ENCODE measurements at places on chromosomes 5 and 9.

GRCh38 chr5:67077296-67077695, 119.3 kb downstream of the CD180 start:
- DNase-seq: no peak

DNA sequence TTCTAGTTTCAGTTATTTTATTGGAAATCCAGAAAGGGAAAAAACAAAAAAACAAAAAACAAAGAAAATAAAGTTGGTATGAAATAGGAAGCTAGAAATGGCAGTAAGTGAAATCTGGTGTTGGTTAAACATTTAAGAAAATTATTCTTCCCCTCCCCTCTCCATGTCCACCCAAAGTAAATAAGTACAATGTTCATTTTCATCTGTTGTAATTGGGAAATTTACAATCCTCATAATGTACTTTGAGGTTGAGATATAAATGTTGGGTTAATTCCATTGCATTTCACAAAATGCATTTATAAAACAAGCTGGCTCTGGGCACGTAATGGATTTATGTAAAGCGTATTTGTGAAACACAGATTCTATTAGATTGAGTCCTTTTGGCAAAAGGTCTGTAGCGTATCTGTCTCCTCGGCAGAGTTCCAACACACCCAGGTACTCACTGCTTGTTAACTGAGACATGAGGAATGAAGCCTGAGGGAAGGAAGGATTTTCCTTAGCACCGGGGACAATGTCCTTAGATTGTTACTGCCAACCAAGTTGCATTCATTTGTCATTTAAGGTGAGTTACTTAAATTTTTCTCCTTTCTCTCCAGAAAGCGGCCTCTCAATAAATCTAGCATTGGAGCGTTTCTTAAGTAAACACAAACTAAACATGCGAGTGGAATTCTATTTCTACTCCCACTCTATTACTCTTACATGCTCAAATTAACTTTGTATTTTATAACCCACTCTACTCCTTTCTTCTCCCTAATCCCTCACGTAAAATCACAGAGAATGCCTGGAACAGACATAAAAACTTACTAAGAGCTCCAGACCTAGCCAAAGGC, 912.3 kb upstream of the WWC1 start:
- DNase-seq: no peak

GRCh38 chr9:117293206-117294114, 121.4 kb downstream of the ASTN2 start:
- DNase-seq: no peak

GRCh38 chr9:107648153-107648715, 158.7 kb upstream of the KLF4 start:
- no peak for DNase-seq

DNA sequence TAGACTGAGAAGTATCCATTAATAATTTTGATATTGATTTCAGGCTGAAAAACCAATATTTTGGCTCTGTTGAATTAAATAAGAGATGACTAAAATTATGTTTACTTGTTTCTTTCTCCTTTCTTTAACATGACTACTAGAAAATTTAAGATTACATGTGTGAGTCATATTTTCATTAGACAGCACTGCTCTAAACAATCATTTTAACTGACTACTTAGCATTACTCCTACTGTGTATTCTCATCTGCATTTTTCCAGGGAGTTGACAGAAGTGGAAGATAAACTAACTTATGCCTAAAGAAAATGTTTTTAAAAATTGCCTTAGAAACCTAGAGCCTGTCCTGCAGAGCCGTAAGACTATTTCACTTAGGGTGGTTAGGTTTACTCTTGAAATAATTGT, 29.1 kb downstream of the TNC start:
- DNase-seq: no peak
